ENCODE measurements at places on chromosomes 7 and 10.

GRCh38 chr7:158015403-158016179, 572.0 kb downstream of the PTPRN2 start:
- peak; percentile 15 for DNase-seq

DNA sequence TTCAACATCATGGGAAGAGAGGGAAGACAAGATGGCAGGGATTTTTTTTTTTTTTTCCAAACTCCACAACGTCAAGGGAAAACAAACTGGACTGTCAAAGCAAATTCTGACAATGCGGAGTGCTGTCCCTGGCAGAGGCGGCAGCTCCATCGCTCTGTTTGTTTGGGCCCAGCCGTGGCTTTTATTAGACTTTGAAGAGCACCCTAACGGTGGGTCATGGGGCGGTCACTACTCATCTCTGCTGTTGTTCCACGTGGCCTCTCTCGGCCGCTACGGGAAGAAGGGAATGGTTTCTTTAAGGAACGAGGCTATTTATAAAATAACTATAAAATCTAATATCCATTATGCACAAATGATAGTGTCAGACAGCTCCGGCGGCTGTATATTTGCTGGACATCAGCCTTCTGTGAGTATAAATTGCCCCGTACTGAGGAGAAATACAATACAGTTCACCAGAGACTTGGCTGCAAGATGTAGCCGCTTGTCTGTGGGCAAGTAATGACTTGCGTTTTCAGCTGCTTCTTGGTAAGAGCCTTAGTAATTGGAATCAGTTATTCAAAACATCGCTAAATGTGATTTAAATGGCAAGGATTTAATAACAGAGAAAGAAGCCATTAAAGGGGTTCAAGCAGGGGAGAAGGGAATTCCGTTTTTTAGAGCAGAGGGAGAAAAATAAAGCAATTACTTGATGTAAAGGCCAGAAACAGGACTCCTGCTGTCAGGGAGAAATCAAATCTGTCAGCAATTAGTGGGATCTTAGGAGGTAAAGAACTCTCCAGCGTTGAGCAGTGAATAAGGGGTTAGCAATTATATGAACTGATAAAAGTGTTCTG, 61.7 kb upstream of the RAB11FIP2 start:
- no peak for DNase-seq

GRCh38 chr7:135790371-135790977, 41.9 kb upstream of the FAM180A start:
- DNase-seq: peak; percentile 46

DNA sequence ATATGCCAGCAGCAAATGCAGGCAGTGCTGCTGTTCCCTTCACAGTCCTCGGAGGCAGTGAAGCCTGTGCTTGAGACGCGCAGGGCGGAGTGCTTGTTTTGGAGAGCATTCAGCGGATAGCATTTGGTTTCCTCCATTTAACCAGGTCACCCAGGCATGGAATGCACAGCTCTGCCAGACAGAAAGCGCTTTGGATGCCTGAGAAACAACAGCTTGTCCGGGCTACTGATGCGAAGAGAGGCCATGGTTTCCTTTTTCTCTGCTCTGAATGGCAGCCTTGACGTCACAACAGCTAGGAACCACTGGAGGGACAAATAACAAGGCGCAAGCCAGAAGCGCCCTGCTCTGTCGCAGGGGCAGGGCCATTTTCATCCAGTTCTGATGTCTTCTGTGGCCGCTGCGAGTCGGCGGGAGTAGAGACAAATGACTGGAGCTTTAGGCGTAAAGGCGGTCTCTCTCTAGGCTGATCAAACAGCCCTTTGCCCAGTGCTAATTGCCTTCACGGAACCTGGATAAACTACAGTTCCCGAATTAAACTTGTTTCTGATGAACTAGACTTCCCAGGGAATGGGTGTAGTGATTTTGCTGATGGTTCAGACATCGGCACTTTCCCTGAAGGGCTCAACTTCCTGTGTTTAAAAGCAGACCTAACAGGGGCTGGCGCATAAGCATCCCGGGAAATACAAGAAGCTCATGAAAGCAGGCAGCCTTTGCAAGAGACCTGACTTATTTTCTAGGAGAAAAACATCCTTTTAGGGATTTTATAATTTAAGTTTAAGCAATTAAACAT, 187.6 kb upstream of the KLF14 start:
- peak; percentile 67 for DNase-seq

- no peak for DNase-seq
These were observed 157.0 kb downstream of the MDFIC start for GRCh38 chr7:115078851-115079250.

GRCh38 chr10:132806561-132807003, 20.6 kb upstream of the NKX6-2 start:
- DNase-seq: no peak

DNA sequence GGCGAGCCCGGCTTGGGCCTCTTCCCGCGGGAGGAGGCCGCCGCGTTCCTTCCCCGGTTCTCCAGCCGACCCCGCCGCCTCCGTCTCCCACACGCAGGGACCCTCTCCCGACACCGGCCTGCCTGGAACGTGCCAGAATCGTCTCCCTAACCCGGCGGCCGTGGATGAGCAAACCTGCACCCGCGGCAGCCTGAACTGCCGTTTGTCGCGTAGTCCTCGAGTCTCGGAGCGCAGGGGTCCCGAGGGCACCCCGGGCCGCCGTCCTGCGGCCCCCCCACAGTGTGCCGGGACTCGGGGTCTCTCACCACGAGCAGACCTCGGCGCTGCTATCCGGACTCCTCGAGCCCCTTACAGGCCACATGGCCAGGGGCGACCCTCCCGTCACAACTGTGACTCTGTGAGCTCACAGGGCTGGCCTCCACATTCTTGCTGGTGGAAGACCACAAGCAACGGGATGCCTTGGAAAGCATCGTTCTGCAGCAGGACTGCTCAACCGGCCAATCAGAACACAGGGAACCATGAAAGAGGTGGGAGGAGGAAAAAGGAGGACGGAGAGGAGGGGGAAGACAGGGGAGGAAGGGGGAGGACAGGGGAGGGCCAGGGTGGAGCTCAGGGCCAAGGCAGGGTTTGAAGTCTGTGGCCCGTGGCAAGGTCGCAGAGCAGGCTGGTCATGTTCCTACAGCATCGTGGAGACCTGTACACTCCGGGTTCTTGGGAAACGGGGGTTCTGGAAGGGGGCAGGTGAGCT, 276.9 kb downstream of the DNAJB6 start:
- peak; percentile 41 for DNase-seq

DNA sequence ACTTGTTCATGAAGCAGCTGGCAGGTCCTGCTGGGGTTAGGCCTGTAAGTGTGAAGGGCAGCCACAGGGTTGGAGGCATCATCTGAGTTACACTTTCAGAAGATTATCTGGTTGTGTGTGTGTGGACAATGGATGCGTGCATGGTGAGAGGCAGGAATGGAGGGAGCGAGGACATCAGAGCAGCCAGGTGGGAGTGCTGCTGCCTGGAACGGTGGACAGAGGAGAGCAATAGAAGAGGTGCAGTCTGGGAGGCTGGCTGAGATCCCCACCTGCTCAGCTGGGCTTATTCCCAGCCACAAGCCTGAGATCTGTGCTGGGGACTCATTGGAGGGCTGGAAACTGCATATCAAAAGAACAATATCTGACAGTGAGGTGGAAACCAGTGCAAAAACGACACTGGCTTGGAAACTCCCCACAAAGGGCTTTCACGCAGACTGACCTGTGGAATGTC, 17.9 kb downstream of the ZNF488 start:
- peak; percentile 6 for DNase-seq

- no peak for DNase-seq
These were observed 99.8 kb downstream of the SND1 start for GRCh38 chr7:127751490-127752448.

GRCh38 chr10:93600446-93601145, 439 bp downstream of the RBP4 start:
- peak; percentile 44 for DNase-seq

GRCh38 chr10:129165076-129165720, 301.8 kb upstream of the MGMT start:
- DNase-seq: no peak

DNA sequence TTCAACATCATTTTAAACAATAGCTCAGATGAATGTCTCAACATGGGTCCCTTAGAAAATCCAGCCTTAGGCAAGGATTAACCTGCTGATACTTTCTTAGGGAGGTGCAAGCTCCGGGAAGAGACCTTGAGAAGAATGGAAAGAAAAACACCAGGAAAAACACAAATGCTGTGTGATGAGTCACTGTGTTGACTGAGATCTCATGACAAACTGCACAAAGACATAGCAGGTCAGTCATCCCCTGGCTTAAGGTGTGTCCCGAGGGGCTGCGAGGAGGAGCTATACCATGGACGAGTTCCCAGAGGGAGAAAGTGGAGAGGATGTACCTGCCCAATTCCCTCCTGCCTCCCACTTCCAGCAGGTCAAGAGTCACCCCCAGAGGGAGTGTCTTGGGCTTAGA, 98.0 kb downstream of the TEX36 start:
- DNase-seq: no peak

DNA sequence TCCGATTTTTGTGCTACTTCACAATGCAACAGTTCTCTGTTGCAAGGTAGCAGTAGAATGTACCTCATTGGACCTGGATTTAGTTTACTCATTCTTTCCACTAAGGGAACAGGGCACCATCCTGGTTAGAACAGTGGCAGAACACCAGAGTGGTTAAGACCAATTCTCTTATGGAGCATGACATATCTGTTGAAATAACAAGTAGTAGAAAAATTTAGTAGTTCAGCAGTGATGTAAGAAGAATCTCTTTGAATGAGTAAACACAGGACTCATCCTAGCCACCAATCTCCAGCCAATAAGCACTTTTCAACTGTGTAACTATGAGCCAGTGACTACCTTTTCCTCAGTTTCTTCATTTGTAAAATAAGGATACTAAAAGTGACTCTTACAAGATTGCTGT, 2.4 kb downstream of the ANKRD22 start:
- no peak for DNase-seq

GRCh38 chr7:114662002-114662677, 247.5 kb downstream of the FOXP2 start:
- no peak for DNase-seq

DNA sequence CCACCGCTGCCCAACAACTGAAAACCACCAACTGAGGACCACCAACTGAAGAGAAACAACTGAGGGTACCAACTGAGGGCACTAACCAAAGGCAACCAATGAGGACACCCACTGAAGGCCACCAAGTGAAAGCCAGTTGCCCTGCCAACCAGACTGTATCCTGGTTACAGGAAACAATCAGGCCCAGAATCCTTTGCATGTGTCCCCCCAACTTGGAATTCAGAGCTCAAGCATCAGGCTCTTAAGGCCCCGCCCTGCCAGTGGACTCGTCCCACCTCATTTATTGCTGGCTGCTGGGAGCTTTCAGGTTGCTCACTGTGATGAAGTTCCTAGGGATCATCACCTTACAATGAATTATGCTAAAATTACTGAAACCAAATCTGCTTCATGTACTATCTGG, 76.6 kb upstream of the ABI1 start:
- no peak for DNase-seq

- DNase-seq: no peak
These were observed 492.0 kb downstream of the KIF20B start for GRCh38 chr10:90193240-90193985.
